ENCODE measurements at places on chromosomes 2 and 18.

DNA sequence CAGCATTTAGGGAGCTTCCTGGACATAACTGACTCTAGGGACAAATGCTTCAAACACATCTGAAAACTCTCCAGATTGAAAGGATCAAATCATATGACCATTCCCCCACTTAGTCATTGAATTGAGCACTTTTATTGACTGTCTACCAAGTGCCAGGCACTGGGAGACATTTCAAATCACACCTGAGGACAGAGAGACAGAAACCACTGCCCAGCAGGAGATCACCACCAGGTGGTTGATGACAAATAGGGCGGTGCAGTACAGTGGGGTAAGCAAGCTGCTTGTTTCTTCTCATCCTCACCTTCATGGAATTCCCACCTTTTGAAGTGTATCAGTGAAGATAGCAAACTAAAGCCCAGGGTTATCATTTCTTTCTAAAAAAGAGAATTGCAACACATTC lies 19.0 kb upstream of the CXCR4 start:
- DNase-seq: no peak

DNA sequence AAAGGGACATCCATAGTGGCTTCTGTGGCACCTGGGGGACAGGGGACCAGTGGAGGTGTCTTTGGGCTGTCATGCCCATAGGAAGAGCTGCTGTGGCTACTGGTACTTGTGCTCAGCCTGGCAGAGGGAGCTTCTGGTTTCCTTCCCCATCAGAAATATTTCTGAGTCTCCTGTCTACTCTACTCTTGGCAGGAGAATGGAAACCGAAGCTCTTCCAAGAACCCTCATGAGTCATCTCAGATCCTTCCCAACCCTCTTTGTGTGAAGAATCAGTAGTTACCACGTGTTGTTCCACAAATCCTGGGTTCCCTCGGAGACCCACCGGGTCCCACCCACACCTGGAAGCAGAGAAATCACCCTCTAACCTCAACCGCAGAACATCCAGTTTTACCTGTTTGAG lies 234.9 kb downstream of the FHOD3 start:
- peak; percentile 31 for DNase-seq

DNA sequence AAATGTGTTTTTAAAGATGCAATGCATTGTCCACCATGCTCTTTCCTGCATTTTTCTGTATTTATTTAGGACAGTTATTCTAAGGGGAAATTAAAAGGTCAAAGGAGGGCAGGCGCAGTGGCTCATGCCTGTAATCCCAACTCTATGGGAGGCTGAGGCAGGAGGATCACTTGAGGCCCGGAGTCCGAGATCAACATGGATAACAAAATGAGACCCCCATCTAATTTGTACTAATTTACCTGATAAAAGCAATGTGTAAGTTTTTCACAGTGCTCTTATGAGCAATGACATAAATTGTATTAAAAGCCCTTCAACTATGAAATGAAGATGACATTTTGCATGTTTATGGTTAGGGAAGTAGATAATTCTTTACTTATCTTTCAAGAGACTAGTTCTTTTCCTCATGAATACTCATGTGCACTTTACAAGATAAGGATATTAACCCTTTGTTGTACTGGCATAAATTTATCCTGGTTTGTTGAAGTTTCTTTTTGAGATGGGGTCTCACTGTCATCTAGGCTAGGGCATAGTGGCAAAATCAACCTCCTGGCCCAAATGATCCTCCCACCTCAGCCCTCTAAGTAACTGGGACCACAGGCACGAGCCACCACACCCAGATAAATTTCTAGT lies 9.7 kb downstream of the HSBP1L1 start:
- DNase-seq: no peak

GRCh38 chr2:27029051-27029450 lies 3.7 kb upstream of the TMEM214 start:
- DNase-seq: no peak

DNA sequence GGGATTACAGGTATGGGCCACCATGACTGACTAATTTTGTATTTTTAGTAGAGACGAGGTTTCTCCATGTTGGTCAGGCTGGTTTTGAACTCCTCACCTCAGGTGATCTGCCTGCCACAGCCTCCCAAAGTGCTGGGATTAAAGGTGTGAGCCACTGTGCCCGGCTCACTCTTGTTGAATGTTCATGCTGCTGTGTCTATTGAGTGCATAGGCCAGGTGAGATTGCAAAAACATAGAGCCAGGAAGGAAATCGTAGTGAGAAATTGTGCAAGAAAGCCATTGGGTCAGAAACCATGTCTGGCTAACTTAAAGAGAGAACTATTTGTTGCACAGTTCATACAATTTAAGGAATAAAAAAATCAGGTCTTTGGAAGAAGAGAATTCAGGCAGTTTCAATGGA lies 45.5 kb upstream of the FZD5 start:
- no peak for DNase-seq

GRCh38 chr2:142742371-142743214 lies 134.9 kb upstream of the KYNU start:
- DNase-seq: peak; percentile 83

- no peak for DNase-seq
Observed at GRCh38 chr18:63363951-63364350, 3.1 kb downstream of the KDSR start.

DNA sequence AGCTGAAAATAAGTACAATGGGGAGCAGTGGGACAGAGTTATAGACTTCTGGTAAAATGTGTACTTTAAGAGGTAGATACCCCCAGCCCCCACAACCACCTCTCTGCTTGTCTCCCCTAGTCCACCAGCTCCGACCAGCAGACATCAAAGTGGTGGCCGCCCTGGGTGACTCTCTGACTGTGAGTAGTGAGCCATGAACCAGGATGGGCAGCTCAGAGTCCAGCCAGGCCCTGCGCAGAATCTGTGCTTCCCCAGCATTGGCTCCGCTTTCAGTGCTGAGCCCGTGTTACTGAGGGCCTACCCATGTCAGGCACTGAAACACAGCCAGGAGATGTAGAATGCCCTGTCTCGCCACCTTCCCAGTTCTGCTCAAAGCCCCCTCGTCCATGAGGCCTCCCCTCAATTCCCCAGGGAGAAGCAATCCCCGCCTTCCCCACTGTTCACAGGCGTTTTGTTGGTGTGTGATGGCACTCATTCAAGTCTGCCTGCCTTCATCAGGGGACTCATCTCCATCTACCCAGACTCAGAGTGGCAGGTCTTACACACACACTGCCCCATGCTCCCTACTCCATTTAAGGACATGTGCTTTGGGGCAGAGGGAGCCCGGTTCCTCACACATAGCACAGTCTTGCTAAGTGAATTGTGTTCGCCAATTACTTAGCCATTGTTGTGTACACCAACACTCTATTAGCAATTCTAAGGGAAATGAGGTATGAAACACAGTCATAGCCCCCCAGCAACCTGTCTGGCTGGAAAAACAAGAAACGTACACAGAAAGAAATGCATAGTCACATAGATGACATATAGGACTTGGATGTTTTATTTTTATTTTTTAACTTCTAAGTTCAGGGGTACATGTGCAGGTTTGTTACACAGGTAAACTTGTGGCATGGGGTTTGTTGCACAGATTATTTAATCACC lies 122.6 kb downstream of the PLB1 start:
- DNase-seq: no peak

DNA sequence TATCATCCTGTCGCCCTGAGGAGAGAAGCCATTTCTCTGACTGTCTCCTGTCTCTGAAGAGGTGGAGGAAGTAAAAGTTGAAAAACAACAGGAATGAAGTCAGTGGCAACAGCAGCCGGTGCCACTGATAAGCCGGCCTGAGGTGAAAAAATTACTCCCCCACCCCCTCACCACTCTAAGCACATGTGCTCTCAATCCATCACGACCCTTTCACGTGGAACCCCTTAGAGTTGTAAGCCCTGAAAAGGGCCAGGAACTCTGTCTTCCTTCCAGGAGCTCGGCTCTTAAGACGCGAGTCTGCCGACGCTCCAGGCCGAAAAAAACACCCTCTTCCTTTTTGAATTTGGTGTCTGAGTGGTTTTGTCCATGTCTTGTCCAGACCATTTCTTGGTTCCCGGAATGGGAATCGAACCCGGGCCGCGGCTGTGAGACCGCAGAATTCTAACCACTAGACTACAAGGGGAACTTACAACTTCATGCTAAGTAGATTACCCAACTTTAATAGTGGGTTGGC lies 40.7 kb upstream of the TRIM43 start:
- DNase-seq: no peak

GRCh38 chr2:175981551-175981950 lies 20.5 kb downstream of the LNPK start:
- no peak for DNase-seq

- DNase-seq: peak; percentile 67
Observed at GRCh38 chr2:197028230-197028629, 101.7 kb upstream of the PGAP1 start.

DNA sequence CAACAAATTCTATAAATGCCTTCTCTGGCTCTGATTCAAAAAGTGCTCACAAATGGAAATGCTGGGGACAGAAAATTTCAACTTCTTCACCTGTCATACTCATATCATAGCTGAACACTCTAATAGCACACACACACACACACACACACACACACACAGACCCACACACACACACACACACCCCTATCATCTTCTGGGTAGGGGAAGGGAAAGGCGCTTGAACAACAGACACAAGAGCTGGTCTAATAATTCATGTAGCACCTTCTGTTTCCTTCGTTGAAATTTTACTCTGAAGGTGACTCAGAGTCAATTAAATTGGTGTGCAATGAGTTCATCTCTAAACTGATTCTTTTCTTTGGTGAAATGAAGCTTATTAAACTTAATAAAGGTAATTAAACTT lies 32.9 kb downstream of the CD28 start:
- DNase-seq: no peak

DNA sequence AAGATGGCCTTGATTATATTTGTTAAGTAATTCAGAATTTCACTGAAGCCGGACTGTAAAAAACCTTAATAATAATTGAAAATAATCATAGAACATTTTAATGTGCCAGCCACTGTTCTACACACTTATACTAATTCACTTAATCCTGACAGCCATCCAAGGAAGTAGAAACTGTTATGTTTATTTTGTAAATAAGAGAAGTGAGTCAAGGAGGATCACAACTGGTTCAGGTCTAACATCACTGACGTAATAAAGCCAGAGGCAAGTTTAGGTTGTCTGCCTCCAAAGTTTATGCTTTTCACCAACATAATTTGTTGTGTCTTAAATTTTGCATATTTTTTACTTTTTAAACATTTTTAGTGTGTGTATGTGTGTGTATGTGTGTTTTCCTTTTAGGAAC lies 436.1 kb downstream of the LRRTM4 start:
- DNase-seq: no peak

DNA sequence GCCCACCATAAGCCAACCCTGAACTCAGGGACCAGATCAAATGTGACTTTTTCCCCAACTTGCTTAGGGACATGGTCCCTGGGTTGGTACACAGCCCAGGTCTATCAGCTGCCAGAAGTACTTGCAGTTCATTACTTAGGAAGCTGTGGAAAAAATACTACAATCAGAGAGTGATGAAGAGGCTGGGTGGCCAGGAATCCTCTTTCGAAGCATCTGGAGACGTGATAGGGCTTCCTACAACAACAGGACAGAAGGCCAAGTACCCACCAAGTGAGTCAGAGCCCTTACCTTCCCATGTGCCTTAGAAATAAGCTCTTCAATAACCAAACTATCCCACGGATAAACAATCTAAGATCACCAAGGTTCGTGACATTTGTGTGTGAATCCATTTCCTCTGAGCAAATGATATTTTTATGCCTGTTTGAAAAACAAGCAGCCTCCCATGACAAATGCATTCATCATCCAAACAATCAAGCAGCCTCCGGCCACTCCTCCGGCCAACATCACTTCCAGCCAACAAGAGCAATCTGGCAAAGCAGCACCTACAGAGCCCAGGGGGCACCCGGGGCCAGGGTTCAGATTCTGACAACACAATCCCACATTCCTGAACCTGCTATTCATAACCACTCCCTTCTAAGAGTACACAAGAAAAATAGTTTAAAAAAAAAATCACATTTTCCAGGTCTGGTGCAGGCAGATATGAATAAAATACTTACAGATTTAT lies 26.4 kb downstream of the TBC1D8 start:
- DNase-seq: peak; percentile 27

DNA sequence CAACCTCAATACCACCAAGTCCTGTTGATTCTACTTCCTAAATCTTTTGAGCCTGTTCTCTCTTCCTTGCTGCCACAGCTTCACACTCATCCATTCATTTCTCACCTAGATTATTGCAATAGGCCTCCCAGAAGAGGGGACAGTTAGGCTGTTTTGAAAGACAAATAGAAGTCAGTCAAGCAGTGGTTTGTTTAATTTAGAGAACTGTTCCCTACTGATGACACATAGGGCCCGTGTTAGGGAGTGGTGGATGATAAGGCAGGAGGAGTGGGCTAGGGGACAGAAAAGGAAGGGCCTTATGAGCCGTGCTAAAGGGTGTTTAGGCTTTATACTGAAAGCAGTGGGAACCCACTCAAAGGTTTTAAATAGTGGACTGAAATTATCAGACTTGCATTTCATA lies 59.6 kb upstream of the ZFP36L2 start:
- no peak for DNase-seq

DNA sequence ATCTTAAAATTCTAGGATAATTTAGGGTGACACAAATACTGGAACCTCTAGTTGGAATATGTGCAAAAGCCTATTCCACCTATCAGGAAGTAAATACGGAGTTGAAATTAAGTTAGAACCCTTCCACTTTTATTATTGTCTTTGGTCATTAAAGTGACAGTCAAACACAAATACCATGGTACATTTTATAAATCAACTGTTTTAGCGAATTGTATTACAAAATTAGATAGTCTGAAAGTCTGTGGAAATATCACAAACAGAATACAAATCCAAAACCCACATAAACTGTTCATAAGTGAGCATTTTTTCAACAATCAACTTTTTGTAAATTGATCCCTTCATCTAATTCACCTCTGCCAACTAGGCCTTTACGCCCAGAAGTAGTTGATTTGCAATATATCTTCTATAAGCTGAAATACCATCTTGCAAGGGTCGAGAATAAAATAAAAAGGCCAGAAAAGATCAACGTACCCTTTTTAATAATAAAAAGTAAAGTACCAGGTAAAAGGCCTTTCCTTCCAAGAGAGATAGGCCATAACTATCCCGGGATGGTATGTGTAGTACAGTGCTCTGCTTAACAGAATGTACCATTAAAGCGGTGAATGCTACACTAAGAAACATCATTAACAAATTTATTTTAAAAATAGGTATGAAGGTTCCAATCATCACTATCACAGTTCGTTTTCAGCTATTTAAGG lies 1.3 kb downstream of the USP34 start:
- no peak for DNase-seq

- DNase-seq: no peak
Observed at GRCh38 chr2:116452651-116453050, 1361.8 kb upstream of the DDX18 start.

All from non-pigmented ciliary epithelial cell (primary cell).